Kidney epithelial cell (primary cell): ENCODE measurements at places on chromosomes 6 and 20.

GRCh38 chr20:10228330-10228729 lies 9.7 kb downstream of the SNAP25 start:
- DNase-seq, result no peak

- no peak for DNase-seq
Measured at GRCh38 chr20:3080939-3081388, 3.6 kb downstream of the AVP start.

DNA sequence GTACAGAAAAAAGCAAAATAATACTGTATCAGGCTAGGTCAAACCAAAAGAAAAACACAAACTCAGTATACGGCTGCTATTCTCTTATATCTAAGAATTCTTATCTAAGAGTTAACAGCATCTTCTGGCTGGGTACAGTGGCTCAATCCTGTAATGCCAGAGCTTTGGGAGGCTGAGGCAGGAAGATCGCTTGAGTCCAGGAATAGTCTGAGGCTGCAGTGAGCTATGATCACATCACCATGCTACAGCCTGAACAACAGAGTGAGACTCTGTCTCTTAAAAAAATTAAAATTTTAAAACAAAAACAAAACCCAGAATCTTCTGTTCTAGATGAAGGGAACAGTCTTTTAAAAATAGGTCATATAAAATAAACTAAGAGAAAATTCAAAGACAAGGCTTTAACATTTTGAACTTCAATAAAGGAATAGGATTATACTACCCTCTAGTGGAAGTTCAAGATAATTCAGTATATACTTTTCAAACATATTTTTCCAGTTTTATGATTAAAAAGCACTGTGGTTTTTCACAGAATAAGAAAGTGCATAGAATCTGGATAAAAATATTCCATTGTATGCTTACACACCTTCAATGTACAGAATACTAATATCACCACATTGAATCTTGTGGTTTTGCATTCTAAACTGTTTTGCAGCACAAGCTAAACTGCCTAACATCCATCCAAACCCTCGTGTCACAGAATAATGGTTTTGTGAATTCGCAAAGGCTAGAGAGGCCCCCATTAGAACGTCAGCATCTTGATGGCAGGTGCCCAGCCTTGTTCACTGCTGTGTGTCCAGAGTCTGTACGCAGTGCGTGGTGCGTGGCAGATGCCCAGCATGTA lies 39.3 kb downstream of the DTNBP1 start:
- DNase-seq, result no peak

- DNase-seq, result no peak
Measured at GRCh38 chr20:64142590-64142989, 21.7 kb upstream of the MYT1 start.
